ENCODE measurements at places on chromosomes 7 and 10.

DNA sequence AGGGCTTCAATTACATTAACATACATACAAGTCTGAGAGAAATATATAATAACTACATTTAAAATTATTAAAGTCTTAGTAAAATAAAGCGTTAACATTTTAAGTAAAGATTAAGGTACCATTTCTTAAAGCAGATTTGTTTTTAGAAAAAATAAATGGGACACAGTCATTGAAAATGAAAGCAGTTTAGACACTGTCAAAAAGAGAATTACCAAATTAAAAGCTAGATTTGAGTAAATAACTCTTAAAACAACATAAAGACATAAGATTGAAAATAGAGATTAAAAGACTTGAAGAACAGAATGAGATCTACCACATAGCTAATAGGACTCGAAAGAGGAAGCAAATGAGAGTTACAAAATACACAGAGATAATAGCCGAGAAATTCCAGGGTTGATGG is 562.2 kb upstream of the FOXK1 start:
- no peak for DNase-seq

- DNase-seq, result peak; percentile 29
These were observed 58.5 kb downstream of the TRUB1 start for GRCh38 chr10:114996542-114996941.

- DNase-seq, result no peak
These were observed 98.6 kb downstream of the FAM53B start for GRCh38 chr10:124645467-124646095.

GRCh38 chr7:55501611-55502010 is 70.7 kb downstream of the VOPP1 start:
- no peak for DNase-seq

DNA sequence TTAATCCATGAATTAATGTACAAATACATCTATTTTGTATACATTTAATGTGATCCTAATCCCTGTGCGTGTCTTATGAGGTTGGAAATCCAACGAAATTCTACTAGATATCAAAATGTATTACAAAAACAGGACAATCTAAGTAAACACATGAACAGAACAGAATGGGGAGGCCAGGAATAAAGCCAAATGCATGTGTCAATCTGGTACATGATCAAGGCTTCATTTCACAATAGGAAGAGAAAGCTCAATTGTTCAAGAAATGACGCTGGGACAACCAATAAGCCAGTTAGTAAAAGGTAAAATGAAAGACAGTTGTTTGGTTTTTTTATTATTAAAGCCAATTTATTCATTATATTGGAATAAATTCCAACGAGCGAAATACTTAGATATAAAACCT is 83.0 kb downstream of the COL13A1 start:
- DNase-seq, result no peak

DNA sequence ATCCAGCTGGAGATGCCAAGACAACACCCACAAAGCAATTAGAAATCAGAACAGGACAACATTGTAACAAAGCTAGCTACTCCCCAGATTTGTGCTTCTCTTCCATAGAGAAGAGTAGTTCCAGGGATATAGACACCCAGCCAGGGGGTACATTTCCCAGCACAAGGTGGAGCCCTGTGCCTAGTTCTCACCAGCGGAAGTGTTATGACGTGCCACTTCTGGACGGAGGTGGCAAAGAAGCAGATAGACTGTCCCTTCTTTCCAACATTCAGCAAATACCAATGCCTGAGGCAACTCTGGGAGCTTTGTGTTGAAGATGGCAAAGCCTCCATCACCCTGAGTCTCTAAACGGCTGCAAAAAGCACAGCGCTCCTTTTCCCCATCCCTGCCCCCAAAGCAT is 23.4 kb upstream of the GSAP start:
- no peak for DNase-seq

DNA sequence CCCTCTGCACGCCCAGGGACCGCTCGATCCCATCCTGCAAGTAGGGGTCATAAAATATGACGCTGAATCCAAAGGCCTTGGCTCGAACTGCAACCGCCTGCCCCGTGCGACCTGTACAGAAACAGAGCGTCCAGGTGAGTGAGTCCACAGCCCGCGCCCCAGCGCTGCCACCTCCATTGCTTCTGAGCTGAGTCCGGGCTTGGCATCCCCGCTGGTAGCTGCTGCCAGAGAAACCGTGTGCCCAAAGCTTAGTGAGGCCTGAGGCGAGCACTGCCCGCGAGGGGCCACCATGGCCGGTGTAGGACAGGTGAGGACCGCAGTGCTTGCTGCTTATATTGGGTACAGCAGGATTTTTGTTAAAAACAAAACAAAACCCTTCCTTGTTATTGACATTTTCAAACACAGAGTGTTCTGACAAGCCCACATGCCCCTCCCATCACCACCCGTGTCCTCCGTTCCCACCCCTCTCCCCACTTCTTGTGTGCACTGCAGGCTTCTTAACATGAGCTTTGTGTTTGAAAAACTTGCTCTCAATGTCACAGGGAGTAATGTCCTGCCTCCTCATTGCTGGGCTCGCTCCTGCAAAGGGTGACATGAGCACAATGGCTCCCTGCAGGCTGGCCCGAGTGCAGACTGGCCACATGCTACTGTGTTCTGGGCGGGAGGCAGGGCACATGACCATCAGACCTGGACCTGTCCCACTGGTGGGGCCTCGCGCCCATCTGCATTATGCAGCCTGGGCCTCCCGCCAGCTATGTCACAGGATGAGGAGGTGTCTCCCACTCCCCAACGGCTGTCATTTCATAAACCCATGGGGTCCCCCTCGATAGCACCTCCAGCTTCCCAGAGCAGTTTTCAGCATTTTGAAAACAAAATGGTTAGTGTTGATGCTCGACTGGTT is 52.9 kb downstream of the ZRANB1 start:
- DNase-seq, result no peak

GRCh38 chr7:153406486-153406872 is 645.7 kb upstream of the DPP6 start:
- no peak for DNase-seq

GRCh38 chr10:104309980-104310978 is 28.0 kb downstream of the ITPRIP start:
- no peak for DNase-seq

- no peak for DNase-seq
These were observed 115.9 kb upstream of the EEPD1 start for GRCh38 chr7:36037121-36037662.

DNA sequence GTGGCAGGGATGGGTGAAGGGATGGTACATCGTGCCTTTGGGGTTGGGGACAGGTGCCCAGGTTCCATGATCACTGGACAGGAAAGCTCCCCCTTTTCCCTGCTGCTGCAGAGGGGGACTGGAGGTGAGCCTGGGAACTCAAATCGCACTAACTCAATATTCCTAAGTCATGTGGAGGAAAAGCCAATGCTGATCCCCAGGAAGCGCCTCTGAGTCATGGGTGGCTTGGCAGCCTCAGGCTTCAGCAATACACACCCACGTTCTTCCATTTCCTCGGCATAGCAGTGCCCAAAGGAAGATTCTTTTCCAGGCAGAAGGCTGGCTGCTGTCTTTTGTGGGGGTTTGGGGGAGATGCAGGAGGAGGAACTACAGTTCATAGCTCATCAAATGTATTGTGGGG is 165.8 kb downstream of the CCDC3 start:
- no peak for DNase-seq
